ENCODE measurements at places on chromosomes 11 and 22.

GRCh38 chr11:86459682-86460460 lies 85.2 kb downstream of the CCDC81 start:
- ATAC-seq, result peak; percentile 57

GRCh38 chr11:117315285-117316196 lies 515 bp downstream of the BACE1 start:
- ATAC-seq, result peak; percentile 64

GRCh38 chr22:30262917-30263741 lies 3.5 kb downstream of the OSM start:
- ATAC-seq, result peak; percentile 60

DNA sequence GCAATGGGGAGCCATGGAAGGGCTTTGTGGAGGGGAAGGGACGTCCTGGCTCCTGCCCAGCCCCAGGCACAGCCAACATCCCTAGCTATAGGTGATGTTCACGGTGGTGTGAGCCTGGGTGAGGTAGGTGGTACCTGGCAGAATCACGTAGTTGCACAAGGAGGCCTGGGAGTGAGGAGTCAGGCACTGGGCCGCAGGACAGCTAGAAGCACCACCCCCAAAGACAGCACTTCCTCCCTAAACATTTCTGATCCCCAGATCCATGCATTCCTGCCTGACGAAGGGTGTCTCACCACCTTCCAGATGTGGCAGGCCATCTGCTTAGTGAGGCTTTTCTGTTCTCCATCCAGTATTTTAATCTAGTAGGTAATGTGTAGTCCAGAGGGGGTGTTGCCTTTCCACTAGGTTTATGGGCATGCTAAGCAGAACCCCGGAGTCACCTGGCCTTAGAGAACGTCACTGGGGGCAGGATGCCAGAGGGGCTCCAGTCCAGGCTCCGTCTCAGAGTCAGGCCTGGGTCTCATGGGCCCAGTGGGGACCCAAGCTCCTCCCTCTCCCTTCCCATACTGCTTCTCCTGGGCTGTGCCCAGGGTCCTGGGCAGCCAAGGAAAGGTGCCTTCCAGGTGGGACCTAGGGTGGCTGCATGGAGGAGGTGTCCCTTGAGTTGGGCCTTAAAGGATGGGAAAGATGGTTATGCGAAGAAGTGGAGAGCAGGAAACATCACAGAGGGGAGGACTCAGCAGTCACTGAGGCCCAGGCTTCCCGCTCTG lies 56.2 kb downstream of the OTOG start:
- ATAC-seq, result no peak

DNA sequence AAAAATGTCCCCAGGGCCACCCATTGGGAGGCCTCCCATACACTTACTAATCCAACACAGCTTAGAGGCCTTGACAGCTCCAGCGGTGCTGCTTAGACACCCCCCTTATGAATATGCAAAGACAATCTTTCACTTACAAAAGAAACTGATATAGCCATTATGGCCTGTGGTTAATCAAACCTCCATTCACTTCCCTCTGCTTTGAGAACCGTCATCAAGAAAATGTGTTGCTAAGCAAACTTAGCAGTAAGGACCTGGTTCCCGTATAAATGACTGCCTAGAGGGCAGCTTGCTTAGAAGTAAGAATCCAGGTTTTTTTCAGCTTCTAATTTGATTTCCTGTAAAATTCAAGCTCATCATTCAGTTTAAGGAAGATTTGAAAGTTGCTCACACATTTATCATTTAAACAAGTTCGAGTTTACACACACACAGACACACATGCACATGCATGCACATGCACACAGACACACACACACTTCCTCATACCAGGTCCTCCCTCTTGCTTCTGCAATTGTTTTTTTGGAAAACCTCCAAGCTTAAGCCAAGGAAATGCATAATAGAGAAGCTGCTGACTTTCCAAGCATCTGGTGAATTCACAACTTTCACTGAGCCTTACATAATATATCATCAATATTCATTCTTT lies 137.7 kb upstream of the BLID start:
- ATAC-seq, result peak; percentile 96

Measured in motor neuron (in vitro differentiated cells).